ENCODE measurements at places on chromosomes 1 and 21.
A peak's percentile ranks its signal among the peaks of the same experiment; 100 is the strongest.

DNA sequence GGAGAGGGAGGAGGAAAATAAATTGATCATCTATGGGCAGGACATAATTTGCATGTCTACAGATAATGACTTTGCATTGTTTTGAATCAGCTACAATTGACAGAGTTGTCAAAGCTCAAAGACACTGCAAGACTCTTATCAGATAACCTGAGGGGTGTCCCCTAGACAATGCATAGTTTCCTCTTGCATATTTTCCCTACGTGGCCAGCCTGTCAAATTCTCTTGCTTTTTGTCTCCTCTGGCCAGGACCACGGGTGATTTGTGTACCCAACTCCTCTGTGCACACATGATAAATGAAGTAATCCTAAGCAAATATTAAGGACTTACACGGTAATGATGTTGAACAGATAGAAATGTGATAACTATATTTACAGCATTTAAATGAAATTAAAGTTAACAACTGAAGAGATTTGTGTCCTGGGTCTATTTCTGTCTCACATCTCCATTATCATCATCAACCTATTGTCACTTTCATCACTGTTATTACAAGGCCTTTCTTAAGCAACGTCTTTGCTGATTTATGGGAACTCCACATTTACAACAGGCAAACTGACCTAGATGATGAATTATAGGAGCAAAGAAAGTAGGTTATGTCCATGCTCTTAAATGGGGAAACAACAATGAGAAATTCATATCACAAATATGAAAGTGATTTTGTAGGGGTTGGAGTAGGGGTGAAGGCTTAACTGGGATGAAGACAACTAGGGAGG, 18.8 kb downstream of the BATF3 start:
- DNase-seq = no peak

GRCh38 chr21:45618287-45618686, 25.2 kb upstream of the PCBP3 start:
- DNase-seq = no peak

GRCh38 chr1:38873027-38873969, at the start of gene MYCBP:
Gene MYCBP, minus strand, starts transcription at chr1:38873348. Its CDS starts 43 bp downstream, at chr1:38873305.
- peak; percentile 98 for DNase-seq

- no peak for DNase-seq
These were observed 17.8 kb downstream of the KIF2C start for GRCh38 chr1:44757420-44757819.

GRCh38 chr1:150798525-150798924, 9.5 kb downstream of the CTSK start:
- no peak for DNase-seq

- no peak for DNase-seq
These were observed 430.8 kb upstream of the C1orf87 start for GRCh38 chr1:60504206-60504840.

GRCh38 chr1:12087797-12088314, 24.8 kb downstream of the TNFRSF8 start:
- DNase-seq = peak; percentile 72

DNA sequence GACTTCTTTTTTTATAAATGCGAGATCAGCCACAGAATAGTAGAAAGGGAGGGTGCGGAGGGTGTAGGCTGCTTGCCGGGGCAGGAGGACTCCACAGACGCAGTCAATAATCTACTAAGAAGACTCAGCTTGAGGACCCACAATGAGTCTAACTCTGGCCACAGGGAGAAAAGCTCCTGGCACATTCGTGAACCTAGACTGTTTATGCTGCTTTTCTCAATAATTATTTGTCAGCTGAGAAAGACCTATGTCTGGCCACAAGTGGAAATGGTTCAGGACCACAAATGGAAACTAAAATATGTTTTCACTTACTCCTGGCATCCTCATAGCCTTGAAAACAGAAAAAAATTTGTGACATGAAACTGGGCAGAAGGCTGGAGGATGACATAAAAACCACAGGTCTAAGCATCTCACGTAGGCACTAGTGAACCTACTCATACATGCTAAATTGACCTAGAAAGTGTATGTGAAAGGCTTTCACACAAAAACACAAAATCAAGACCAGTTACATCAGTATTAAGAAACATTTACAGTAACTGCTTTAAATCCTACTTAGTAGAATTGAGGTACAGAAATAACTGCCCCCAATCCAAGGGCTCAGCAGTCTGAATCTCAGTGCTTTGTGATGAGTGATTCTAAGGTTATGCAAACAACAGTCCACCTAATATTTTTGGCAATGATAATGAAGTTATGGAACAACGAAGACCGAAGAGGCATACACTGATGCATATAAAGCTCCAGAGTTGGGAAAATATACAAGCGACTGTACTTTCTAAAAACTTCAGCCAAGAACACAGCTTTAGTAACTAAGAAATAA, 159.5 kb downstream of the SLC45A1 start:
- no peak for DNase-seq

DNA sequence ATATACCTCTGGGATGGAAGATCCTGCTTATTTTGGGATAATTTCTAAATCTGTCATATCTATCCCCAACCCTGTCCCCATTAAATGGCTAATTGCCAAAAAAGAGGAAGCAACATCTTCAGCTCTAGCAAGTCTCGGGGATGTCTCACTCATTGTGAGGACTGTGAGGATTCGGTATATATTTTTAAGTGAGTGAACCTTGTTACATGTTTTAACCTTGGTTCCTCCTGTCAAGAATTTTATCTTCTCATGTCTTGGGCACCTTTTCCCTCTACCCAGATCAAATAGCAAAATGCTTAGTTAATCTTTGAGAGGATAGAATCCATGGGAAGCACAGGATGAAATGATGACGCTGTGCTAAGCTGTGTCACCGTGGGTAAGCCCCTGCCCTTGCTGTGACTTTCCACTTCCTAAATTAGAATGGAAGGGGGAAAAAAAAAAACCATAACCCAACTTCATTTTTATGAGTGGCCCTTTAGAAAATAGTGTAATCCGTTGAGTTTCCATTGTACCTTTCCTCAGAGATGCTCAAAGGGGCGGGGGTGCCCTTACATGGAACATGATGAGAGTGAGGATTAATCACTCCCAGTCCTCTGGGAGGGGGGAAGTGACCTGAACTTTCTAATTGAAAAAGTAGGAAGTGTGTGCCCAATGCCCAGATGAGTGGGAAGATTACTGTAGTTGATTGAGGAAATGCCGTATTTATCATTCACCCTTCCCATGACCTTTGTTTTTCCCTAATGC, 7.6 kb downstream of the ATP1A1 start:
- DNase-seq = peak; percentile 89

DNA sequence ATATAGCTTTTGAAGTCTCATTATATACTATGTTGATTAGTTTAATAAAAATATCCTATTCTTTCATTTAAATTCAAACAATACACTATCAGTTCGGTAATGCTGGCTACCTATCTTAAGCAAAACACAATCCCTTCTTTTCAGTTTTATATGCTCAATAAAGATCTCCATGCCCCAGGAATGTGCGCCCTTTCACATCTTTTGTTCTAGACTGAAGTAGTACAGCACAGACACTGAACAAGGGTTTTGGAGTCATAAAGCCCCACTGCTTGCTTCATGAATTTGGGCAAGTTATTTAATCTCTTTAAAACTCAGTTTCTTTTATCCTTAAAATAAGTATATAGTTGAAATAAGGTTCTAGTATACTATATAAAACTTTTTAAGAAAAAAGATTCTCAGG, 22.4 kb downstream of the SYDE2 start:
- DNase-seq = no peak

DNA sequence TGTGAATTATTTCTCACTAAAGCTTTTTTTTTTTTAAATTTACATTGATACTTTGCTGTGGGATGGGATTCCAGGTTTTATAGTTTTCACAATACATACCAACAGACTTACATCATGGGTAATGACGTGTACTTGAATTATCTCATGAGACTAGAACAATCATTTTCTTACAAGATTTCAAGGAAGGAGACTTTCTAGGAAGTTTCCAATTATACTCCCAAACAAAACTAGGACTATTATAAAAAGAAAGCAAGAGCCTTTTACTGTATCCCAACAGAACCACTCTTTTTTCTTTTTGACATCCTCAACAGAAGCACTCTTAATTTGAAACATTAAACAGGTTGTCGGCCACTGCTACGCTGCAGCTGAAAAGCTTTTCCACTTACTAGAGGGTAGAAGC, 48.7 kb downstream of the TESK2 start:
- DNase-seq = peak; percentile 6

GRCh38 chr1:4210043-4210442, 310.0 kb upstream of the C1orf174 start:
- DNase-seq = no peak

DNA sequence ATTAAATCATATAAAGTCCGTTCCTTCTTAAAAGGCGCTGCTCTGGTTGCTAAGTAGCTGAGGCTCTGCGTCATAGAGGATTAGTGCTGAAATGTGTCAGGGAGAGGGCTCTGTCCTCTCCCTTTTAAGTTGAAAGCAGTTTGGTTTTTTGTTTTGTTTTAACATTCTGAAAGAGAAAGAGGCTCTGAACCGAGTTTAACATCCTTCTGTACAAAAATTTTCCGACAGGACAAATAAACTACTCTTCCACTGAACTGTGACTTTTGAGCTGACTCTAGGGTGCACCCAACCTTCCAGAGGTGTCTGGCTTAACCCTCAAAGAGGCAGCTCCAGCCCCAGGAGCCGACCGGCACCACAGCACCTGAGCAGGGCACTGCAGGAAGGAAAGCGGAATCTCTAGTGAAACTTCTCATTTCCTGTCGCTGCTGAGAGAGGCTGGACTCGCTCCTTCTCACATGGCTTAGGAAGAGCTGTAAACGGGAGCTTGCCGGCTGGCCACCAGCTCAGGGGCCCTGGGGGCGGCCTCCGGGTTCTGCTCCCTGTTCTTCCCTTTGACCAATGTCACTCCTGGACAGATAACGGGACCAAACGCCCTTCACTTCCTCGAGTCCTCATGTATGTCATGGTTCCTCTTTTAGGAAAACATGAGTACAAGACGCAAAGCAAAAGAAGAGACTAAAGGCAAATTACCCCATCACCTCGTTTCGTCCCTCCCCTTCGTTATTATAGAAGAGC, 1.2 kb downstream of the VAV3 start:
- DNase-seq = peak; percentile 86

GRCh38 chr1:38858833-38859560, 575 bp downstream of the RRAGC start:
- peak; percentile 66 for DNase-seq

DNA sequence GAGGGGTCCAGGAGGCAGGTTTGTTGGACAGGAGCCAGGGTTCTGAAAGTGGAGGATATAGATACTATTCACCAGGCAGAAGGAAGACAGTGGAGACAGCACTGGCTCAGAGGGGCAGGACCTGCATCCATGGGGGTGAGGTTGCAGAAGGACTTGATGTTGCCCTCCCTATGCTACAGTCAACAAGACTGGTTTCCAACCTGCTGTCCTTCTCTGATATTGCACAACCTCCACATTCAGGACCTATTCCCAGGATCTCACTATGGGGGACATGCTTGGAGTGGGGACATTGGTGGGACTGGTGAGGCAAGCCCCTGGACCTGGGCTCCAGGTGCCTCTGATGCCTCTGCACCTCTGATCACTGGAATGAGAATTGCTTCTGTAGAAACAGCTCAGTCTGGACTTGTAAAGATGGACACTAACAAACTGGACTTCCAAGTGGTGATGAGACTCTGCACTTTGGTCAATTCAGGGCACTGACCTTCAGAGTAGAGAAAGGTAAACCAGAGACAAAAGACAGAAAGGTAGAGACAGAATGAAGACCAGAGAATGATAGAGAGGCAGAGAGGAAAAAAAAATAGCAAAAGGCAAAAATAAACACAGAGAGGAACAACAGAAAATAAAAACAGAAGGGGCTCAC, 1.6 kb downstream of the SMCP start:
- DNase-seq = no peak
